ENCODE measurements at places on chromosomes 5 and 9. TPM values are rescaled to one million over a fixed set of nuclear protein-coding genes. Genes with fewer than 3 reads are reported as not detected.

The IFNB1 gene
- not detected for total RNA-seq

The FCN2 gene
- not detected for total RNA-seq

The PTPN3 gene
- 0.12 TPM for total RNA-seq

The EXD3 gene
- 6.5 TPM for total RNA-seq

The NR2F1 gene
- total RNA-seq: 63.0 TPM

The HACD4 gene
- 9.1 TPM for total RNA-seq

The STOML2 gene
- 303 TPM for total RNA-seq

The TUSC1 gene
- 10.4 TPM for total RNA-seq
